ENCODE measurements at places on chromosomes 3 and 15.

DNA sequence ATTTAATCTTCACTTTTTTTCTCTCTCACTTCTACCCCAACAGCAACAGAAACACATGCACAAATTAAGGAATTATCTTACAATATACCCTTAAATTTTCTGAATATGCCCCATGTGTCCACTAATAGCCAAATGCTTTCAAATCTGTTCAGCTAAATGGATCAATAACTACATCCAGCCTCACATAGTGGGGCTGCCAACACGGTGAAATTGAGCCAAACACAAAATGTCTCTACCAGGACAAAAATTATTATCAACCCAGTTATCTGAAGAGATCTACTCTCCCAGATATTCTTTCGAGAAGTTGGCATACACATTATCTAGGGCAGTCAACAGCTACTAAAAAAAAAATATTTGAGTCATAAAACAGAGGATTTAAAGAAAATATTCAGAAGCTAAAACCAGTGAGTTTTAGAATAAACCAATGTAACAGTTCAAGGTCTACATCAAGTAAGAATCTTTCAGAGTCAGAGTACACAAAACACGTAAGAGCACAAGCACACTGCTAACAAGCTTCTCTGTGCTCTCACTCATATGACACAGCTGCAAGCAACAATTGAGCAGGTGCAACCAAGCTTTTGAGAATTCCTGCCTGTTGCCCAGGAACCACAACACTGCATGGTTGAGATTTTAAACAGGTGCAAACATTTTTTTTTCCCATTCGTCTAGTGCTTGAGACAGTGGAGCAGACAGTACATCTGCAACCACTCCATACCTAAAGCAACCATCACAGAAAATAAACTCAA lies 247.7 kb downstream of the ZBTB20 start:
- DNase-seq = no peak

GRCh38 chr15:90033448-90033847 lies 32.3 kb downstream of the ZNF710 start:
- DNase-seq = no peak

DNA sequence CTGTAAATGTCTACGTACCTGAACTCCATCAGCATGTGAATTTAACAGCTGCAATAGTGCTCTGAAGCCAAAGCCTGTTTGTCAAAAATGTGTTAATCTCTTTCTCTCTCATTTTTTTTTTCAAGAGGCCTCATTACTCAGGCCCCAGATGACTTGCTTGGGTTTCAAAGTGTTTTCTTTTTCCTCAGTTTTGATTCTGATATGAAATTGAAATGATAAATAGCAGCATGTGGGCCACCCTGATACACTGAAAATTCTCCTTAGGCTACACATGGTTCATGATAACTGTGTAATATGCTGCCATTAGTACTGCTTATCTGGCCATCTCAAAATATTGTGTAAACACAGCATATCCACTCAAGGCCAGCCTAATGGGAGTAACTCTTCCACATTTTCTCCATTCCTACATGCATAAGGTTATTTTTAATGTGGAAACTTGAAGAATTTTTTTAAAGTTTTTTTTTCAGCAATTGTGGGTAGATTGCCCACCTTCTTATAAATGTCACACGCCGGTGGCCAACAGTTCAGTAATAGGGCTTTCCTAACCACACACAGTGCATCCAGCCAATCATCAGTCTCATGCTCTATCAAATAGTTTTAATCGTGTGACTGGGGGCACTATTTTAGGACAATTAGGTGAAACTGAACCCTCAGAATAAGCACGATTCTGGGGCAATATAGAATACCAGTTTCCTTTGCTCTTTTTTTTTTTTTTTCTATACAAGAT lies 13.1 kb upstream of the DENND4A start:
- peak; percentile 39 for DNase-seq

DNA sequence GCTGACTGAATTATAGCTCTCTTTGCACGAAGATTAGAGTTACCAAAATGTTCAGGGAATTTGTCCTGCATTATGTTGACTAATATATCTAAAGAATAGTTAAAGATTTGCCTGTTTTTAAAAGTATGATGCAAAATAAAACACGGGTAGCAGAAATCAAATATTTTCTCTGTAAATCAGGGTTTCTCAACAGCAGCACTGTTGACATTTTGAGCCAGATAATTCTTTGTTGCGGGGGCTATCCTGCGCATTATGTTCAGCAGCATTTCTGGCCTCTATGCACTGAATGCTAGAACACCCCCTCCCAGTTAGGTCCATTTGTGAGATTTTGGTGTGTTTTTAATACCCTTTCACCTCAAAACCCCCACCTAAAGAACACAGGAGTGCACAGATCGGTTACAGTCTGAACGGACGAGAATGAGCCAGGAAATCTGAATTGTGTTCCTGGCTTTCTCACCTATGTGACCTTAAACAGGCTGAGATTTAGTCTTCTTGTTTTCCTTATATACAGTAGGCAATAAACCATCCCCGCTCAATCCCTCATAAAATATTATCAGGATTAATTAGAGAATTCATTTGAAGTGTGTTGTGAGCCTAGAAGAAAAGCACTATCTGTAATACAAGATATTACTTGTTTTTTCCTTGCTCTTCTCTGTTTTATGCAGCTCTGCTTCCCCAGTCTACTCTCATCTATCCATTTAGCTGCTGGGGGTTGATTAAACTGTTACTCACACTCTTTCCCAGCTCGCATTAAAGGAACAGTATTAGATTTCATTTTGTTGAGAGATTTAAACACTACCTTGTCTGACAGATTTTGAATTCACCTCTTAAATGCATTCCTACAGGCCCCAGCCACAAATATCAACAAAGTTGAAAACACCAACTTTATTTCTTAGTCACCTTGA lies 247.5 kb upstream of the GOLIM4 start:
- no peak for DNase-seq

GRCh38 chr15:89057506-89058133 lies 30.6 kb upstream of the ABHD2 start:
- peak; percentile 87 for DNase-seq

DNA sequence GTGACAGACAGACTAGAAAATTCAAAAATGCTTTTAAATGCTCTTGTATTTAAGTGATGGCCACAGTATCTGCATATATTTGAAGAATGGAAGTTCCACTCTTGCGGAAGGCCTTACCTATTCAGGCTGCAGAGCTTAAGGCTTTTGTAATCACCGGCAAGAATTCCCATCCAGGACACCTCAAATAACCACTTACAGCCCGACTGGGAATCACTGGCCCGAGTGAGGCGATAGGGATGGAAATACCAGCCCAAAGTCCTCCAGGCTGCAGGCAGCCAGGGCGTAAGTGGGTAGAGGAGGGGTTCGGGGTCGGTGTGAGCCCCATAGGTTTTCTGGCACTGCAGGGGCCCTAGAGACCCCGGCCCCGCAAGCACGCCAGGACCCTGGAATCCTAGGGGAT lies 9.5 kb downstream of the CMTM7 start:
- no peak for DNase-seq

Measured in suppressor macrophage treated with lipopolysaccharide for 4 hours (primary cell).